ENCODE measurements at places on chromosomes 11 and 22. TPM values are rescaled to one million over a fixed set of nuclear protein-coding genes. Genes with fewer than 3 reads are reported as not detected.
A peak's percentile ranks its signal among the peaks of the same experiment; 100 is the strongest.

SNX15 gene
- total RNA-seq: 16.8 TPM

SLC22A6 gene
- not detected for total RNA-seq

TTLL1 gene
- 4.3 TPM for total RNA-seq

SLC17A6 gene
- total RNA-seq: not detected

GRIA4 gene
- total RNA-seq: not detected

DNA sequence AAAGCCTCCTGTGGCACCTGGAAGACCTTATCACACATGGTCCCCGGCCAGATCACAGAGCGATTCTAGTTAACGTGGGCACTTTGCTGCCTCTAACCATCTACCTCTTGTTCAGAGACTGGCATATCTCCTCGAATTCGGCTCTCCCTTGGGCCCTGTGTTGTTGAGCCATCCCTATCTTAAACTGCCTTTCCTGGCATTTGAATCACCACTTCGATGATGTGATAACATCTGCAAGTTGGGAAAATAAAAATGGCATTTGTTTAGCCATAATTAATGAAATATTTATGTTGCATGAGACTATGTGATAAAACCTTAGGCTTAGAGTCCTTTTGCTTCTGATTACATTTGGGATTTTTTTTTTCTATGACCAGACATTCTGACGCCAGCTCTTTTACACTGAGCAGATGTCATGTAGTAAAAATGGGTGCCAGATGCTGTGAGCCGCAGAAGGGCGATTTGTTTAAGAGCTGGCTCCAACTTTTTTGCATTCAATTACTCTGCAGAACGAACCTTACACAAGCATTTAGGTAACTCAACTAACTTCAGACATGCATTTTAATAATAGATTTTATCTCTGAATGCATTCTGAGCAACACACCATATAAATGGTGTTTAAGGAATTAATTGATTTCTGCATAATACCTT lies 58.5 kb upstream of the PARVA start:
- DNase-seq: no peak
- H3K36me3 ChIP-seq: no peaks in the 10 kb centered on the region
- no peaks in the 10 kb centered on the region for H3K27me3 ChIP-seq
- H3K4me3 ChIP-seq: no peak overlapping the region

DNA sequence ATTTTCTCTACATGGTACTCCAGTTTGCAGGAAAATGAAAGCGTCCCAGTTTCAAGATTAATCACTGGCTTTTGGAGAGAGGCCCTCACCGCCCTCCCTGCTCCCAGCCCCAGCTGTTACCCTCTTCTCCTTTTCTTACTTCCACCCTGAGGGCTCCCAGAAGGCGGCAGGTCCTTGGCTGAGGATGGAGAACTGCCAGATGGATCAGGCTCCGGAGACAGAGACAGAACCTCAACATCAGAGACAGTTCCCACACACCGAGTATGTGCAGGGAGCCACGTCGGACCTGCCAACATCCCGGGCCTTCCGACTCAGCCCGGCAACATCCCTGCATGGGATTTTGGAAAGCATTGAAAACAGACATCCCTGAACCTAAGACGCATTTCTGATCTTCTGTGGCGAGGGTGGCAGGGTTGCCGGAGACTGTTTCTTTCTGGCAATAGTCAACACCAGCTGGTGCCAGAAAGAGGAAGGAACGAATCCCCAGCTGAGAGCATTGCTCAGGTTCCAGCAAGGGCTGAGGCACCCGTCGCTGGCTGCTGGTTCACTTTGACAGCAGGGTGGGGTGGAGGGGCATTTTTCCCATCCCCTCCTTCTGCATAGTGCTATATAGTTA lies 467.1 kb downstream of the MIAT start:
- 0 out of 2 replicates have a peak, but pooled peaks cover 6% of the 10 kb centered on the region for H3K27me3 ChIP-seq
- DNase-seq: no peak
- no peak overlapping the region for H3K27ac ChIP-seq
- H3K4me1 ChIP-seq: peaks cover 5% of the 10 kb centered on the region
- H3K4me3 ChIP-seq: no peak overlapping the region

DNA sequence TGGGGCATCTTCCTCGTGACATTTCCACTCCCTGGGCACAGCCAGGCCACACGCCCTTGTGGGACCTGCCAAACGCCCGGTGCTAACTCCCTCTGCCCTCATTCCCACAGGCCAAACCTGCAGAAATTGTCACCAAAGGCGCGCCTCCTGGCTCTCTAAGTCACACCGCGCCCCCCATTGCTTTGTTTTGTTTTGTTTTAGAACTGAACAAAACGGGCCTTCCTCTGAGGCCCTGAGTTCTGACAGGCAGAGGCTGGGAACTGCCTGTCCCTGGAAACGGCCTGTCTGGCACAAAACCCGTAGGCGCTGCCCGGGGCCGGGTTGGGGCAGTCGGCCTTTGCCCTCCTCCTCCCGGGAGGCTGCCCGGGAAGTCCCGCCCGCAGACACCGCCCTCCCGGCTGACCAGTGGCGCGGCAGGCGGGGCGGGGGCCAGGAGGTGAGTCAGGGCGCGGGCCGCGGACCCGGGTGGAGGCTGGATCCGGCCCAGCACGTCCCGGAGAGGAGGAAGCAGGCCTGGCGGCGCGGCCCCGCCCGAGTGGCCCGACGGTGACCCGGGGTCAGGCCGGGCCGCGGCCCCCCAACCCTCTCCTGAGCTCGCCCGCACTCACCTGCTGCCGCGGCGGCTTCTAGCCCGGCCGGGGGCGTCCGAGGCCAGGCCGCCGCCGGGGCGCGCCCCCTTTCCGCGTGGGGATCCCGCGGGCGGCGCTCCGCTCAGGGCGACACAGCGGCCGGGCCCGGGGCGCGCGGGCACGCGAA lies 465 bp downstream of the SUN2 start:
- H3K27ac ChIP-seq: peak overlapping the region; percentile 99
- no peak for DNase-seq
- H3K27me3 ChIP-seq: no peaks in the 10 kb centered on the region

GRCh38 chr11:36412781-36413383 lies 97.2 kb downstream of the TRAF6 start:
- no peak overlapping the region for H3K27ac ChIP-seq
- no peak overlapping the region for H3K4me3 ChIP-seq
- DNase-seq: no peak
- no peaks in the 10 kb centered on the region for H3K36me3 ChIP-seq
- no peaks in the 10 kb centered on the region for H3K4me1 ChIP-seq

GRCh38 chr11:43989162-43989981 lies 46.9 kb downstream of the C11orf96 start:
- H3K27me3 ChIP-seq: no peaks in the 10 kb centered on the region
- H3K4me3 ChIP-seq: no peak overlapping the region
- no peaks in the 10 kb centered on the region for H3K4me1 ChIP-seq
- no peak for DNase-seq
- no peaks in the 10 kb centered on the region for H3K36me3 ChIP-seq
- H3K27ac ChIP-seq: no peak overlapping the region

GRCh38 chr11:62553080-62553838 lies 6.7 kb upstream of the AHNAK start:
- H3K27ac ChIP-seq: peak overlapping the region; percentile 99
- no peaks in the 10 kb centered on the region for H3K36me3 ChIP-seq
- H3K27me3 ChIP-seq: no peaks in the 10 kb centered on the region
- peak overlapping the region; percentile 52 for H3K4me3 ChIP-seq
- DNase-seq: peak; percentile 91

DNA sequence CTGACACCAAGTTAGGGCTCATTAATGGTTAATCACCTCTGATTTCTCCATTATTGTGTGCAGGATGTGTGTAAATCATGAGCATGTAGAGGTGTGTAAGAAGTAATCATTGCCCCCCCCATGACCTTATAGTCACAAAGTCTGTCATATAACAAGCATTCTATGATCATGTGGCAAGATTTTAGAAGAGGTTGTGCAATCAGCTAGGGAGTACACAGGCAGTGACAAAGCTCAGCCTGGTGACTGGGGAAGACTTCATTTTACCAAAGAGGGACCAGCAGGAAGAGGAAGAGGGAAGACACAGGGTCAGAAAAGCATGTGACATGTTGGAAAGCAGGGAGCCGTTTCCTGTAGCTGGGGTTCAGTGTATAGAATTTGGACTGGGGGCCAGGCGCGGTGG lies 176.5 kb upstream of the LARGE1 start:
- H3K36me3 ChIP-seq: no peaks in the 10 kb centered on the region
- H3K27me3 ChIP-seq: no peaks in the 10 kb centered on the region
- H3K27ac ChIP-seq: no peak overlapping the region

DNA sequence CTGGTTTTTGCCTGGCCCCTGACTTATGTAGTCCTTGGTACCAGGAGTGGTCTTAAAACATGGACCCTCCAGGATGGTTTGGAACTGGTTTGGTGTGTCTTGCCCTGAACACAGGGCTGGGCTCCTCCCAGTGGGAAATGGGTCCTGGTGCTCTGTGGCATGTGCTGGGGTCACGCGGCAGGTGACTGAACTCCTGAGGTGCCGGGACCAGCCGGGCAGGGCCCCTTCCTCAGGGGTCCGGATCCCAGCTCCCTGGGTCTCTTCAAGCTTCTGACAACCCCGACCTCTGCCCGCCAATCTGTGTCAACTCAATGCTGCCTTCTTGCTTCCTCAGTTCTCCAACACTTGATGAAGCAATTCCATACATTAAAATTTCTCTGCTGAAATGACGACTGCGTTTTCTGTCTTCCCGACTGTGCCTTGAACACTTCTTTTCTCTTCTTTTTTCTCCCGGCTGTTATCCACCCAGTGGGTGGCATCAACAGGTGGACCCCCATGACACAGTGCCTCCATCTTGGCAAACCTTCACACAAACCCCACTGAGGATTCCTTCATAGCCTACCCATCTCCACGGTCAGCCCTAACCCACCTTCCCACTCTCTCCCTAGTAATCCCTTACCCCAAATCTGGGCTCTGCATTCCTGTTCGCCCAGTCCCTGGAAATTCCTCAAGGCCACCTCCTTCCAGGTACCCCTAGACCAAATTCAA lies 4.4 kb downstream of the IFT27 start:
- H3K27ac ChIP-seq: no peak overlapping the region
- no peaks in the 10 kb centered on the region for H3K27me3 ChIP-seq
- H3K4me3 ChIP-seq: no peak overlapping the region
- no peak for DNase-seq
- H3K36me3 ChIP-seq: no peaks in the 10 kb centered on the region

GRCh38 chr22:50613291-50613981 lies 12.8 kb downstream of the MAPK8IP2 start:
- H3K4me1 ChIP-seq: peaks cover 28% of the 10 kb centered on the region
- H3K27me3 ChIP-seq: no peaks in the 10 kb centered on the region
- peak; percentile 68 for DNase-seq
- H3K36me3 ChIP-seq: no peaks in the 10 kb centered on the region
- peak overlapping the region; percentile 12 for H3K4me3 ChIP-seq

- no peaks in the 10 kb centered on the region for H3K36me3 ChIP-seq
- no peaks in the 10 kb centered on the region for H3K4me1 ChIP-seq
- H3K27ac ChIP-seq: no peak overlapping the region
- DNase-seq: no peak
- H3K4me3 ChIP-seq: no peak overlapping the region
Measured at GRCh38 chr11:33052231-33052630, 12.9 kb downstream of the TCP11L1 start.

DNA sequence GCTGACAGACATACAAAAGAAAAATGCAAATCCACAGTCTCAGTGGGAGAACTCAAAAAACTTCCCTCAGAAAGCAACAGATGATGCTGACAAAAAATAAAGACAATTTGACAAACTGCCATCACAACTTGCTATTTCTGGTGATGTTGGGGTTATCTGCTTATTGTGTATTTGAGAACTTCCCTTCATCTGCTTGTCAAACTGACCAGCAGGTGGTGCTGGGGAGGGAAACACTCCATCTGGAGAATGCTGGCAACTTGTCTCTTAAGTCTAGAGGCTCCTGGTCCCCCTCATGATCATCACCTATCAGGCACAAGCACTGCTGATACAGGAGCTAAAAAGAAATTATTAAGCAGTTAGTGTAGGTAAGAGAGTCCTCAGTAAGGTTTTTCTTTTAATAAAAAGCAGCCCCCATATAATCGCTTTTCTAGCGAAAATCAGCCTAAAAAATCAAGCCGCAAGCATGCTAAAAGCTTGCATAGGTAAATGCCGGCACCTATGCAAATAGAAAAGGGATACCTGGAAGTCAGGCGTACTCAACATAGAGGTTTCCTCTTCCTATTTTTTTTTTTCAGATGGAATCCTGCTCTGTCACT lies 9.8 kb upstream of the FAM111B start:
- no peak overlapping the region for H3K27ac ChIP-seq
- no peaks in the 10 kb centered on the region for H3K27me3 ChIP-seq
- no peak overlapping the region for H3K4me3 ChIP-seq
- peak; percentile 48 for DNase-seq

DNA sequence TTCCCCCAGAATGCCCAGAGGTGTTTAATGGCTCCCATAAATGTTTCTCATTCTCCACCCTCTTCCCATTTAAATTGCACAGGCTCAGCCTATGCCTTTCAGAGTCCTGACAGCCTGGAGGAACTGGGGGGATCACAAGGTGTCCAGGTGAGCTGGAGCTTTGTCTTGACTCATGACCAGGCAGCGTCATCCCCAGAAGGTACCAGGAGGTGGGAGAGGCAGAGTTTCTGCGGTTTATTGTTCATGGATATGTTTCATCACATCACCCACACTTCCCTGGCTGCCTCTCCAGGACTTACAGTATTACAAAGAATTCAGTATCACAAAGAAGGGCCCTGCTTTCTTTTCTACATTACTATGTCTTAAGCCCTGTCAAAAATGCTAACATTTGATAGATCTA lies 103.2 kb upstream of the GALNT18 start:
- no peak for DNase-seq
- H3K4me3 ChIP-seq: no peak overlapping the region
- H3K36me3 ChIP-seq: no peaks in the 10 kb centered on the region
- no peak overlapping the region for H3K27ac ChIP-seq
- H3K27me3 ChIP-seq: no peaks in the 10 kb centered on the region
- no peaks in the 10 kb centered on the region for H3K4me1 ChIP-seq
